ENCODE measurements at places on chromosomes 5 and 9. TPM values are rescaled to one million over a fixed set of nuclear protein-coding genes. Genes with fewer than 3 reads are reported as not detected.

DNA sequence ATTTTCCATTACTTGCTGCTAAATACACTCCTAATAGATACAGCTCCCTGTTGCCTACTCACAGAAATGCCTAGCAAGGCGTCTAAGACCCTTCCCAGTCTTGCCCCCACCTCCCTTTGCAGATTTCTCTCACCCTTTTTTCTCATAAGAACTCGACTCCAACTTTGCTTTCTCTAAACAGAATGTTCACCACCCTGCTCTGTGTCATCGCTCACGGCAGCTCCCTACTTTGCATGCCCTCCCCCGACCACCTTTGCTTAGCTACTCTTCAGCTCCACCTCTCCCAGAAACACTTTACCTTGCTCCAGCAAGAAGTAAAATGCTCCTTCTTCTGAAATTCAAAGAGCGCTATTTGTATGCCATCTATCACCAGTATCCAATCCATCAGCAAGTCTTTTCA is 15.2 kb upstream of the PPP1R2B start:
- no peak overlapping the region for H3K27ac ChIP-seq
- no peaks in the 10 kb centered on the region for H3K27me3 ChIP-seq
- no peaks in the 10 kb centered on the region for H3K36me3 ChIP-seq
- H3K4me3 ChIP-seq, result no peak overlapping the region

DNA sequence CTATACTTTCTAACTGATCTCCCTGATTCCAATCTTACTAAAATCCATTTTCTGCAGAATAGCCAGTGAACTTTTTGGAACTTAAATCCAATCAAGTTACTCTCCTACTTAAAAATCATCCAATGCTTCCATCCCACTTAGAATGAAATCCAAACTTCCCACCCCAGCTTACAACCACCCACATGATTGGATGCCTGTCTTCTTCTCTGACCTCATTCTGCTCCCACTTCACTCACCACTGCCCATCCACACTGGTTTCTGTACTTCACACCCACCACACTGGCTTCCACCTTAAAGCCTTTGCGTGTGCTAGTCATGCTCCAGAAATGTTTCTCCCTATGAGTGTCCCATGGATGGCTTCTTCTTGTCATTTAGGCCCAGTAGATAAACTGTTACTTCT is 119.7 kb downstream of the PRELID2 start:
- no peaks in the 10 kb centered on the region for H3K27me3 ChIP-seq

DNA sequence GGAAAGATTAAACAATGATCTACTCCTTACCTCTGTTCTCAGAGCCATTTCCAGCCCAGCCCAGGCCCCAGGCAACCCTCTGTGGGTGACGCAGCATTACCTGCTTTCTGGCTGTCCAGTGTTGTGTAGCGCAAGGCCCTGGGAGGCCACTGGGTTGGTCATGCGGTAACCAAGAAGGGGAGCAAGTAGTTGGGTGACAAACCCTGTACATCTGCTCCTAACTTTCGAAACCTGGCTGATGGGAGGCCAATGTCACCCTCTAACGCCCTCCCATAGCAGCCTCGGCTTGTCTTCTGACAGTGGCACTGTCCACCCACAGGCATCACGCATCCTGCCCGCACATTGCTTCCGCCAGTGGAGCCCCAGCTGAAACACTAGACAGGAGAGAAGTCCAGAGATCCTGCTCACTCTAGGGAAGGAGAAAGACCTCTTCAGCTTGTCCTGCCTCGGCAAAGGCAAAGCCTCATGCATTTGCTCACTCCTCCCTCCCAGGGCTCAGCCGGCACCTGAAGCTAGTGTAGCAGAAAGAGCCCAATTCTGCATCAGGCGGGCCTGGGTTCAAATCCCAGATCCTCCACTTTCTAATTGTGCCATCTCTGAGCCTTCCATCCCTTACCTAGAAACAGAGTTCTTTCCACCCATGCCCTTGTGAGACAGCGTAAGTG is 94.6 kb downstream of the ADAMTS2 start:
- no peak overlapping the region for H3K27ac ChIP-seq
- no peak for DNase-seq
- H3K36me3 ChIP-seq, result peaks cover 1% of the 10 kb centered on the region
- H3K4me3 ChIP-seq, result no peak overlapping the region

- no peaks in the 10 kb centered on the region for H3K36me3 ChIP-seq
- no peak for DNase-seq
- no peak overlapping the region for H3K4me3 ChIP-seq
- H3K27ac ChIP-seq, result no peak overlapping the region
- H3K4me1 ChIP-seq, result no peaks in the 10 kb centered on the region
These were observed 3.4 kb downstream of the KCNT1 start for GRCh38 chr9:135705376-135705775.

DNA sequence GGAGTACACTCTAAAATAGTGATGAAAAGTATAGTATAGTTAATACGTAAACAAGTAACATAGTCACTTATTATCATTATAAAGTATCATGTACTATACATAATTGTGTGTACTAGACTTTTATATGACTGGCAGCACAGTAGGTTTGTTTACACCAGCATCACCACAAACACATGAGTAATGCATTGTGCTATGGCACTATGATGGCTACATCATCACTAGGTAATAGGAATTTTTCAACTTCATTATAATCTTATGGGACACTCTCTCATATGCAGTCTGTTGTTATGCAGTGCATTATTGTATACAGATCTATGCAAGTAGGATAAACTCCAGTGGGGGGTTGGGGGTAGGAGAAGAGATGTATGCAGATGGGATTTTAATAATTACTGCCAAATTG is 52.7 kb upstream of the ELL2 start:
- no peaks in the 10 kb centered on the region for H3K36me3 ChIP-seq
- H3K27me3 ChIP-seq, result no peaks in the 10 kb centered on the region
- H3K4me3 ChIP-seq, result no peak overlapping the region
- peaks cover 6% of the 10 kb centered on the region for H3K4me1 ChIP-seq
- H3K27ac ChIP-seq, result no peak overlapping the region
- no peak for DNase-seq

DNA sequence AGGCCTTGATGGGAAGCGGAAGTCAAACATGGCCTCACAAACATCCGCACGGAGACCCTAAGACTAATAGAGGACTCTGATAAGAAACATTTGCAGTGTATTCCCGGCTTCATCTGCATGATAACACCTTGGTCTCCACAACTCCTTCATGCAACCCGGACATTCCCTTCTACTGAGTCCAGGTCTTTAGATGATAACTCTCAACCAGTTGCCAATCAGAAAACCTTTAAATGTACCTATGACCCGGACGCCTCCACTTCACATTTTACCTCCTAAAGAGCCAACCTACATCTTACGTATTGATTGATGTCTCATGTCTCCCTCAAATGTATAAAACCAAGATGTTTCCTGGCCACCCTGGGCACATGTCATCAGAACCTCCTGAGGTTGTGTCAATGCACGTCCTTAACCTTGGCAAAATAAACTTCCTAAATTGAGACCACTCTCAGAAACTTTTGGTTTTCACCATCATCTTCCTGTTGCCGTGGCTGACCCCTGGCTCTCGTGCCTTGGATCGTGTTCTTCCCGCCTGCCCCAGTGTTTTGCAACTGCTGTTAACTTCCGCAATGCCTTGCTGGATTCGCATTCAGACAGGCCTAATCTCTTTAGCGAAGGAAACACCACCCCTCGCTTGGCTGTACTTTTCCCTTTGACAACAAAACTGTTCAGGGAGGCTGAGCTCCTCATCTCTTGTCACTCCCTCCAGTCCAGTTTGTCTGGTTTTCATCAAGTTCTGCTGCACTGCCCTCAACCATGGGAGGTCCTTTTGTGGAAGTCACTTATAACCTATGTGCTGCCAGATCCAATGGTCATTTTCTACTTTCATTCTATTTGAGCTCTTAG is 1.1 kb upstream of the DAP start:
- H3K27me3 ChIP-seq, result no peaks in the 10 kb centered on the region
- H3K27ac ChIP-seq, result peak overlapping the region; percentile 91
- H3K4me1 ChIP-seq, result peaks cover 6% of the 10 kb centered on the region
- H3K4me3 ChIP-seq, result no peak overlapping the region

- H3K4me1 ChIP-seq, result no peaks in the 10 kb centered on the region
- H3K36me3 ChIP-seq, result no peaks in the 10 kb centered on the region
- no peaks in the 10 kb centered on the region for H3K27me3 ChIP-seq
- H3K27ac ChIP-seq, result no peak overlapping the region
- DNase-seq, result peak; percentile 27
These were observed 66.5 kb downstream of the DTWD2 start for GRCh38 chr5:118921866-118922265.

- no peaks in the 10 kb centered on the region for H3K36me3 ChIP-seq
- no peak overlapping the region for H3K4me3 ChIP-seq
- no peak overlapping the region for H3K27ac ChIP-seq
- no peaks in the 10 kb centered on the region for H3K4me1 ChIP-seq
- H3K27me3 ChIP-seq, result no peaks in the 10 kb centered on the region
- DNase-seq, result peak; percentile 56
These were observed 306.9 kb downstream of the GLIS3 start for GRCh38 chr9:3992924-3993323.

DNA sequence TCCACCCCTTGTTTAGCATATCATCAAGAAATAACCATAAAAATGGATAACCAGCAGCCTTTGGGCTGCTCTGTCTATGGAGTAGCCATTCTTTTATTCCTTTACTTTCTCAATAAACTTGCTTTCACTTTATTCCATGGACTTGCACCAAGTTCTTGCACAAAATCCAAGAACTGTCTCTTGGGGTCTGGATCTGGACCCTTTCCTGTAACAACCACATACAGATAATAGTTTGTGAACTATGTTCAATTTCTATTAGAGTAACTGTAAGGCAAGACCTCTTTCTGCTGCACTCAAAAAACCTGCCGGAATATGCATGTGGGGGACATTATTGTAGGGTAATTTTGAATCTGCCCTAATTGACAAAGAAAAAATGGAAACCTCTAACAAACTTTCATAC is 66.9 kb upstream of the TMEM215 start:
- no peaks in the 10 kb centered on the region for H3K36me3 ChIP-seq
- H3K4me3 ChIP-seq, result no peak overlapping the region

- peaks cover 3% of the 10 kb centered on the region for H3K27me3 ChIP-seq
- DNase-seq, result peak; percentile 68
- no peak overlapping the region for H3K4me3 ChIP-seq
- no peaks in the 10 kb centered on the region for H3K36me3 ChIP-seq
- H3K27ac ChIP-seq, result no peak overlapping the region
- H3K4me1 ChIP-seq, result no peaks in the 10 kb centered on the region
These were observed 14.4 kb upstream of the SPINK4 start for GRCh38 chr9:33225319-33226147.

- peaks cover 4% of the 10 kb centered on the region for H3K4me1 ChIP-seq
- no peak overlapping the region for H3K4me3 ChIP-seq
- no peaks in the 10 kb centered on the region for H3K36me3 ChIP-seq
- DNase-seq, result no peak
- no peak overlapping the region for H3K27ac ChIP-seq
- H3K27me3 ChIP-seq, result no peaks in the 10 kb centered on the region
These were observed 3.0 kb upstream of the ARRDC3 start for GRCh38 chr5:91386120-91386519.

DNA sequence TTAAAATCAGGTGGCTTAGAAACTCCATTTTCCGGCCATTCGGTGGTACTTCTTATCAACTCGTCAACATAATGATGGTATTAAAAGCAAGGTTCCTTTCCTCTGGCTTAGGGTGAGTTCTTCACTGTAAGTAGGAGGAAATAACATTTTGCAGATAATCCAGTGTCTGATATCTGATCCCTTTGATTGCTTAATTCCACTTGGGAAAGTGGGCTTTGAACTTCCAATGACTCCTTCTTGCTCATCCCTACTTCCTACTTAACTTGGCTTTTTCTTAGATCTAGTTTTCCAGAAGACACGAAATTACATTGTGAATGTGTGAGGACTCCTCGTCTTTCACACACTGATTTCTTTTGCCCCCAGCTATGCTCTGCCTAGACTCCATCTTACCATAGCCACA is 31.5 kb downstream of the DDX31 start:
- no peak for DNase-seq
- no peaks in the 10 kb centered on the region for H3K27me3 ChIP-seq
- no peak overlapping the region for H3K27ac ChIP-seq
- H3K4me1 ChIP-seq, result no peaks in the 10 kb centered on the region
- no peak overlapping the region for H3K4me3 ChIP-seq
- peaks cover 4% of the 10 kb centered on the region for H3K36me3 ChIP-seq

DNA sequence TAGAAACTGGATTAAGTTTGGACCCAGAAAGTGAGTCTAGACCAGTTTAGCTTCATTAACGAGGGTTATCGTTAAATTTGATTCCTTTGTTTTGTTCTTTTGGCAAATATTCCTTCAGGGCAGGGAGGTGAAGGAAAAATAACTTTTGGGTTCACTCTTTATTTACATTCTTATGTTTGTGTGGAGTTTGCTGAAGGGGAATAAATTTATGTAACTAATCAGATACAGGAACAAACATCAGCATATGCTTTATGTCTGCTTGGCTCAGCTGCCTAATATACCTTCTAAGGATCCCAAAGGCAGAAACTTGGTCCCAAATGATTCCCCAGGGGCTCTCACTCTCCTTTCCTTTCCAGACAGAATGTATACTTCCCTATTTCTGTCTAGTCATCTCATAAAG is 132.4 kb downstream of the MCTP1 start:
- H3K4me3 ChIP-seq, result no peak overlapping the region
- H3K27ac ChIP-seq, result no peak overlapping the region
- H3K4me1 ChIP-seq, result no peaks in the 10 kb centered on the region
- H3K36me3 ChIP-seq, result no peaks in the 10 kb centered on the region

Gene PCDHA5
- total RNA-seq, result not detected

- H3K27me3 ChIP-seq, result no peaks in the 10 kb centered on the region
- H3K4me3 ChIP-seq, result no peak overlapping the region
- DNase-seq, result no peak
- no peak overlapping the region for H3K27ac ChIP-seq
- H3K4me1 ChIP-seq, result peaks cover 8% of the 10 kb centered on the region
- H3K36me3 ChIP-seq, result no peaks in the 10 kb centered on the region
These were observed 80.2 kb downstream of the TRIO start for GRCh38 chr5:14223372-14223771.

Gene PCDHGC5
- total RNA-seq, result 2.6 TPM

Gene GRXCR2
- total RNA-seq, result not detected

DNA sequence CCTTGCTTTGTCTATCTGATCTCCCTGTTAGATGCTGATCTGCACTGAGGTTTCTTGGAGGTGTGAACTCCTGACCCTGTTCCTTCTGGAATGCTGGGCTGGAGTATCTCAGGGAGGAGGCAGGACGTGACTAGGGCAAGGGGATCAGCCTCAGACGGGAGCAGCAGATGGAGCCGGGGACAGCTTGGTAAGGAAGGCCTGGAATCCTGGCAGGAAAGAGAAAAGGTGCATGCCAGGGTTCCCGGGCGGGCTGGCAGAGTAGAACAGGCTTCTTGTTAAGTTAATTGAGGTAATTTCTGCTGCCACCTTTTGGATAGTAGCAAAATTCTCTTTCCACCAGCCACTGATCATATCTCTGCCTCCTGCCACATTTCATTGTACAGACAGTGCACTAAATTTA is 180.9 kb downstream of the ZNF462 start:
- H3K4me3 ChIP-seq, result no peak overlapping the region
- no peaks in the 10 kb centered on the region for H3K36me3 ChIP-seq
- H3K27ac ChIP-seq, result no peak overlapping the region
- peaks cover 12% of the 10 kb centered on the region for H3K27me3 ChIP-seq

DNA sequence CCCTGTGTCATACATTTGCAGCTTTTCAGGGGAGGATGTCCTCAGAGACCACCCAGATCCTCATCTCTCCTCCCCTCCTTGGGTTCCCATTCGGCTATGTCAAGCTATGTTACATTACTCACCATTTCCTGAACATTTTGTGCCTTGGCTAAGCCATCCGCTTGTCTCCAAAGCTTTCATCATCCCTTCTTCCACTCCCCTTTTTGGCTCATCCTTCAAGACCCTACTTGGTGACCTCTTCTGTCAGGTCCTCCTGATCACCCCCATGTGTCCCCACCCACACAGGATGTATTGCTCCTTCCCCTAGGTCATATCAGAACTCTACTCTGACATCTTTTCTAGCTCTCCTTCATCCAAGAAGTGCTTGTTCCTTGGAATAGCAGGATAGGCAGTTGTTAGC is 81.8 kb downstream of the BOD1 start:
- H3K36me3 ChIP-seq, result no peaks in the 10 kb centered on the region
- H3K4me1 ChIP-seq, result no peaks in the 10 kb centered on the region
- no peaks in the 10 kb centered on the region for H3K27me3 ChIP-seq
- H3K27ac ChIP-seq, result no peak overlapping the region

Gene NIM1K
- 7.7 TPM for total RNA-seq

All from fibroblast of lung (primary cell).